NCI-H1092 (cell line): ENCODE measurements at places on chromosomes 1 and 21.

- DNase-seq: no peak
These were observed 448 bp upstream of the OBSCN start for GRCh38 chr1:228207381-228207810.

GRCh38 chr1:65259816-65260215 is 49.5 kb upstream of the DNAJC6 start:
- DNase-seq: no peak

- DNase-seq: no peak
These were observed 2.5 kb downstream of the NBL1 start for GRCh38 chr1:19646377-19647319.

DNA sequence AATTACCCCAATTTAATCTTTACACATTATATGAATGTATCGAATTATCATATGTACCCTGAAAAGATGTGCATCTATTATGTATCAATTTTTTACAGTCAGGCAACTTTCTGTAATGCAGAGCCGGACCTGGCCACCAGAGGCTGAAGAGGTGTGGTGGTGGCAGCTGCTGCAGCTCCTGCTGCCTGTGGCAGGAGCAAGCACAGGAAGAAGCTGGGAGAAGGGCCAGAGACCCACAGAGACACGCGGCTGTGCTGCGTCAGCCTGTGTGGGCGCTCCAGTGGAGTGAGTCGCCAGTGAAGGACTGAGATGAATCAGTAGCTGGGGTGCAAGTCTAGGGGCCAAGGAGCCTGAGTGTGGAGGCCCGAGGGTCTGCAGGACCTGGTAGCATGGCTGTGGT is 74.3 kb upstream of the COG2 start:
- no peak for DNase-seq
